ENCODE measurements at places on chromosomes 13 and 19.

DNA sequence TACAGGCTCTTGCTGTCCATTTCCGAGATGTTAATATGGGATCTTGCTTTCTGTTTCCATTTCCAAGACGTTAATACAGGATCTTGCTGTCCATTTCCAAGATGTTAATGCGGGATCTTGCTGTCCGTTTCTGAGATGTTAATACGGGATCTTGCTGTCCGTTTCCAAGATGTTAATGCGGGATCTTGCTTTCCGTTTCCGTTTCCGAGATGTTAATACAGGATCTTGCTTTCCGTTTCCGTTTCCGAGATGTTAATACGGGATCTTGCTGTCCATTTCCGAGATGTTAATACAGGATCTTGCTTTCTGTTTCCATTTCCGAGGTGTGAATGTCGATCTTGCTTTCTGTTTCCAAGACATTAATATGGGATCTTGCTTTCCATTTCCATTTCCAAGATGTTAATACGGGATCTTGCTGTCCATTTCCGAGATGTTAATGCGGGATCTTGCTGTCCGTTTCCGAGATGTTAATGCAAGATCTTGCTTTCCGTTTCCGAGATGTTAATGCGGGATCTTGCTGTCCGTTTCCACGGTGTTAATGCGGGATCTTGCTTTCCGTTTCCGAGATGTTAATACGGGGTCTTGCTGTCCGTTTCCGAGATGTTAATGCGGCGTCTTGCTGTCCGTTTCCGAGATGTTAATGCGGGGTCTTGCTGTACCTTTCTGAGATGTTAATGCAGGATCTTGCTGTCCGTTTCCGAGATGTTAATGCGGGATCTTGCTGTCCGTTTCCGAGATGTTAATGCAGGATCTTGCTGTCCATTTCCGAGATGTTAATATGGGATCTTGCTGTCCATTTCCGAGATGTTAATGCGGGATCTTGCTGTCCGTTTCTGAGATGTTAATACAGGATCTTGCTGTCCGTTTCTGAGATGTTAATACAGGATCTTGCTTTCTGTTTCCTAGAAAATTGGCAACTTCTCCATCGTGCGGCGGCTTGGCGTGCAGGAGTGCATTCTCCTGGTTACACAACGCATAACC, 38.3 kb downstream of the PEX11G start:
- no peak overlapping the region for H3K27ac ChIP-seq
- DNase-seq: no peak
- no peaks in the 10 kb centered on the region for H3K4me1 ChIP-seq
- no peak overlapping the region for H3K4me3 ChIP-seq
- peaks cover 29% of the 10 kb centered on the region for H3K36me3 ChIP-seq
- H3K27me3 ChIP-seq: no peaks in the 10 kb centered on the region

DNA sequence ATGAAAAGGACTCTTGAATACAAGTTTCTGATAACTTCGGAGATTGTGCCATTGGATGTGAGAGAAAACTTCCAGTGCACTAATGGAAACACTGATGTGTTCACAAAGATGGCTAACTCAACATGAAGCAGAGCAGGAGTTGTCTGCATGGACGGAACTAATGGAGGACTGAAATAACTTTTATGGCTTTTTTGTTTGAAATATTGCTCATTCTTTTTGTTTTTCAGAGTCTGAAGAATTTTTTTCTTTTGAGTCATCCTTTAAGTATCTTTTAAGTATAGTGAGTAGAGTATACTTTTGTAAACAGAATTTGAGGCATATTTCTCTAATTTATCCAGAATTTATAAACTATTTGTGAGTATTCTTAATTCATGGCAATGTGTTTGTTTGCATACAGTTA, 25.7 kb downstream of the CRYL1 start:
- no peaks in the 10 kb centered on the region for H3K4me1 ChIP-seq
- DNase-seq: no peak
- no peaks in the 10 kb centered on the region for H3K27me3 ChIP-seq

- no peak overlapping the region for H3K27ac ChIP-seq
- H3K36me3 ChIP-seq: no peaks in the 10 kb centered on the region
- no peak overlapping the region for H3K4me3 ChIP-seq
- no peak for DNase-seq
- no peaks in the 10 kb centered on the region for H3K27me3 ChIP-seq
These were observed 12.7 kb downstream of the FARP1 start for GRCh38 chr13:98155475-98156109.

DNA sequence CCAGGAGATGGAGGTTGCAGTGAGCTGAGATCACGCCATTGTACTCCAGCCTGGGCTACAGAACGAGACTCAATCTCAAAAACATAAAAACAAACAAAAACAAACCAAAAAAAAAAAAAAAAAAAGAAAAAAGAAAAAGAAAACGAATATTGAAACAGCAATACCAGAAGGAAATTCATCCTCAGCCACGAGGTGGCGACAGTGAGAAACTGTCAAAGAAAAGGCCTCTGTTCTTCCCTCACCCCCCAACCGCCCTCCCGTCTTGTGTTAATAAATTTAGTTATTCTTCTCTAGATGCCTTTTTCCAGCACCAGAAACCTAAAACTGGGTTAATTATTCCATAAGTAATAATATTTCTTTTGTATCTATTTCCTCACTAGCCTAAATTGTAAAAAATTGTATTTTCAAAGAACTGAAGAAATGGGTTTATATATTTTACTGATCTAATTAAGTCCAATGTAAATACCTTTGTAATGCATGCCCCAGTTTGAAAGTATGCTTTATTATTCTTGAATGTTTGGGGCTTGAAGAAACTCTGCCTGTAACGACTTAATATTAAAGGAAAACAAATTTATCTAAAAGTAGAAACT, 38.6 kb downstream of the LIG4 start:
- no peaks in the 10 kb centered on the region for H3K27me3 ChIP-seq
- H3K4me1 ChIP-seq: no peaks in the 10 kb centered on the region
- no peak overlapping the region for H3K4me3 ChIP-seq
- no peak overlapping the region for H3K27ac ChIP-seq

DNA sequence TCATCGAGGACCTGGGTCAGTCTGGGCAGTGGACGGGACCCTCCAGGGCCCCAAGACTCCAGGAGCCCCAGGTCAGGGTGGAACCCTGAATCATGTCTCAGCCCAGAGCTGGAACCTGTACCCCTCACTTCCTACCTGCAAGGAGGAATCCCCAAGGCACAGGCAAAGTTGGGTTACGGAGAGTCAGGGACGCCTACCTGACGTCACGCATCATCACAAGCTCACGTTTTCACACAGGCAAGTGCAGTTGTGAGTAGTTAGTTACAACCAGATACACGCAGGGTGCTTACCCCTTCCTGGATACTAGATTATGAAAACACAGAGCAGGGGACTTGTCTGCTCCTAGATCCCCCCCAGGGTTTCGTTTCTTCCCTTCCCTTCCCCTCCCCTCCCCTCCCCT, 1.9 kb downstream of the RETN start:
- peaks cover 3% of the 10 kb centered on the region for H3K27me3 ChIP-seq
- DNase-seq: no peak
- H3K36me3 ChIP-seq: no peaks in the 10 kb centered on the region
- no peaks in the 10 kb centered on the region for H3K4me1 ChIP-seq
- no peak overlapping the region for H3K27ac ChIP-seq
- no peak overlapping the region for H3K4me3 ChIP-seq

GRCh38 chr13:90640976-90641375, 706.5 kb upstream of the MIR17HG start:
- H3K4me1 ChIP-seq: no peaks in the 10 kb centered on the region
- H3K36me3 ChIP-seq: no peaks in the 10 kb centered on the region
- DNase-seq: no peak
- no peak overlapping the region for H3K4me3 ChIP-seq
- H3K27ac ChIP-seq: no peak overlapping the region

- no peaks in the 10 kb centered on the region for H3K27me3 ChIP-seq
- no peak overlapping the region for H3K4me3 ChIP-seq
- H3K27ac ChIP-seq: no peak overlapping the region
- no peak for DNase-seq
These were observed 80.4 kb downstream of the DLEU7 start for GRCh38 chr13:50762969-50763567.

GRCh38 chr19:11152318-11153062, 3.1 kb downstream of the SPC24 start:
- no peaks in the 10 kb centered on the region for H3K4me1 ChIP-seq
- H3K36me3 ChIP-seq: no peaks in the 10 kb centered on the region
- H3K4me3 ChIP-seq: no peak overlapping the region
- peak; percentile 73 for DNase-seq

DNA sequence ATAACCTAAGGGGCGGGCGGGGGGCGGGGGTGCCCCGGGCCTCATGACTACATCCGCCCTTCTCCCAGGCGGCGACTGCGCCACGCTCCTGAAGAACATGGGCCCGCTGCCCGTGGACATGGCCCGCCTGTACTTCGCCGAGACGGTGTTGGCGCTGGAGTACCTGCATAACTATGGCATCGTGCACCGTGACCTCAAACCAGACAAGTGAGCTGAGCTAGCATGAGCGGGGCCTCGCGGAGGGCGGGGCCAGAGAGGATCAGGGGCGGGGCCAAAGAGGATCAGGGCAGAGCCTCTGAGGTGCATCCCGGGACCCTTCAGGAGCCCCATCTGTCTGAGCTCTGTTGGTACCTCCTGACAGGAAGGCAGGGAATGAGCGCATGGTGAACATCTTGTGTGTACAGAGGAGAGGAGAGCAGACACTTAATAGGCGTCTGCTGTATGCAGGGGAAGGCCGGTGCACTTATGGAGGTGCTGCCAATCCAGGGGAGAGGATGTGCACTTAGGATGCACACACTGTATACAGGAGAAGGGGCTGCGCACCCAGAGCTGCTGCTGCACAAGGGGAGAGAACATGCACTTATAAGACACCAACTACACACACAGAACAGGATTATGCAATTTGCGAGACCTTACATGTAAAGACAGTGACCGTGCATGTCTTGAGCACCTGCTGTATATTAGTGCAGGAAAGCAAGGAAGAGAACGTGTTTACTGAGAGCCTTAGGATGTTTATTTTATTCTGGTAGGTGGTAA, 20.9 kb upstream of the PIK3R2 start:
- no peak overlapping the region for H3K27ac ChIP-seq
- no peak for DNase-seq
- no peak overlapping the region for H3K4me3 ChIP-seq

GRCh38 chr19:37007587-37008220, 70.5 kb upstream of the ZNF420 start:
- H3K4me3 ChIP-seq: peak overlapping the region; percentile 3
- no peaks in the 10 kb centered on the region for H3K4me1 ChIP-seq
- no peaks in the 10 kb centered on the region for H3K36me3 ChIP-seq
- DNase-seq: peak; percentile 41
- no peaks in the 10 kb centered on the region for H3K27me3 ChIP-seq

DNA sequence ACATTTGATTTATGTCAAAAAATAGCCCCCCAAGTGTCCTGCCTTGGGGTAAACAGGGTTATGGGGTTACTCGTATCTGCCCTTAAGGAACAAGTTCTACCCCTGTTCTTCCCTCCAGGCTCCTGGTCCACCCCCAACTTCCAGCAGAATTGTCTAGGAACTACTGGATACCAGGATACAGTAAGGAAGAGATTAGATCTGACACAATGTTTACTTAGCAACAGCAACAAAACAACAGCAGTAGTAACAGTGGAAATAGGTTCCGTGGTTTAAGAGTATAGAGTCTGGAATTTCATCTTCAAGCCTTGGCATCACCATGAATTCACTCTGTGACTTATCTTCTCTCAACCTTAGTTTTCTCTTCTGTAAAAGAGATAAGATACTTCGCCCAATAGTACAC, 1.7 kb upstream of the FAM98C start:
- H3K27ac ChIP-seq: no peak overlapping the region
- H3K36me3 ChIP-seq: no peaks in the 10 kb centered on the region
- DNase-seq: no peak
- no peak overlapping the region for H3K4me3 ChIP-seq

GRCh38 chr19:44576843-44577565, 36.4 kb upstream of the IGSF23 start:
- H3K4me1 ChIP-seq: no peaks in the 10 kb centered on the region
- peak; percentile 59 for DNase-seq
- no peak overlapping the region for H3K4me3 ChIP-seq
- H3K27me3 ChIP-seq: no peaks in the 10 kb centered on the region
- no peaks in the 10 kb centered on the region for H3K36me3 ChIP-seq

GRCh38 chr13:112897603-112897955, 71.4 kb upstream of the MCF2L start:
- no peaks in the 10 kb centered on the region for H3K36me3 ChIP-seq
- no peak overlapping the region for H3K4me3 ChIP-seq
- peaks cover 17% of the 10 kb centered on the region for H3K4me1 ChIP-seq
- H3K27me3 ChIP-seq: peaks cover 12% of the 10 kb centered on the region

- DNase-seq: no peak
- no peaks in the 10 kb centered on the region for H3K27me3 ChIP-seq
- H3K4me1 ChIP-seq: no peaks in the 10 kb centered on the region
- no peaks in the 10 kb centered on the region for H3K36me3 ChIP-seq
These were observed 268.8 kb upstream of the PCDH9 start for GRCh38 chr13:67498948-67499347.

DNA sequence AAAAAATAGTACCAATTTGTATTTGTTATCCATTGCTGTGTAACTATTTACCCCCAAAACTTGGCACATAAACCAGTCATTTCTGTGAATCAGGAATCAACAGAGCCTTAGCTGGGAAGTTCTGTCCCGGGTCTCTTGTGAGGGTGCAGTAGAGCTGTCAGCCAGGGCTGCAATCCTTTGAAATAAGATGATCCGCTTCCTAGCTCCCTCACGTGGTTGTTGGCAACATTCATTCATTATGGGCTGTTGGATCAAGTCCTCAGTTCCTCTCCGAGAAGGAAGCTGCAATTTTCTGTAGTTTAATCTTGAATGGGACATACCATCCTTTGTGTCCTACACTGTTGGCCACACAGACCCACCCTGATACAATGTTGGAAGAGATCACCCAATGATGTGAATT, 277.2 kb downstream of the SUCLA2 start:
- H3K4me1 ChIP-seq: no peaks in the 10 kb centered on the region
- H3K36me3 ChIP-seq: no peaks in the 10 kb centered on the region
- no peak overlapping the region for H3K27ac ChIP-seq
- no peaks in the 10 kb centered on the region for H3K27me3 ChIP-seq

GRCh38 chr19:38255383-38256014, 675 bp downstream of the PPP1R14A start:
- peaks cover 14% of the 10 kb centered on the region for H3K27me3 ChIP-seq
- H3K4me1 ChIP-seq: peaks cover 5% of the 10 kb centered on the region
- H3K36me3 ChIP-seq: no peaks in the 10 kb centered on the region
- peak; percentile 22 for DNase-seq
- H3K4me3 ChIP-seq: peak overlapping the region; percentile 30
- H3K27ac ChIP-seq: peak overlapping the region; percentile 42

DNA sequence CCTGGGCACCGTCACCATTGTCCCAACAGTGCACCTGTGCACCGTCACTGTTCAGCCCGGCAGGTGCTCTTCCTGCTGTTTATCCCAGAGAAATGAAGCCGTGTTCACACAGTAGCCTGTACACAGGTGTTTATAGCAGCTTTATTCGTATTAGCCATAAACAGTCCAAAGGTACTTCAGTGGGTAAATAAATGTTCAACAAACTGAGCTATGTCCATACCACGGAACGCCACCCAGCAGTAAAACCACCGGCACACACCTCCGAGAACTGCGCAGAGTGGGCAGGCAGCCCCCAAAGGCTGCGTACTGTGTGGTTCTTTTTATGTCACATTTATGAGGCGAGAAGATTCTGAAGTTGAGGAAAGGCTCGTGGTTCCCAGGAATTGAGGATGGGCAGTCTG, 44.9 kb upstream of the DCUN1D2 start:
- no peak overlapping the region for H3K4me3 ChIP-seq
- H3K27me3 ChIP-seq: no peaks in the 10 kb centered on the region
- no peak overlapping the region for H3K27ac ChIP-seq
- H3K4me1 ChIP-seq: no peaks in the 10 kb centered on the region
- peak; percentile 34 for DNase-seq

- H3K4me3 ChIP-seq: no peak overlapping the region
- no peaks in the 10 kb centered on the region for H3K4me1 ChIP-seq
- no peaks in the 10 kb centered on the region for H3K27me3 ChIP-seq
- H3K36me3 ChIP-seq: no peaks in the 10 kb centered on the region
These were observed 20.0 kb upstream of the ATP12A start for GRCh38 chr13:24660023-24660741.
